Cerebellar nuclear complex (tissue), 1 donor: ENCODE measurements at places on chromosomes 4 and X.

GRCh38 chr4:114783215-114783595 lies 184.6 kb downstream of the UGT8 start:
- DNase-seq, result no peak

DNA sequence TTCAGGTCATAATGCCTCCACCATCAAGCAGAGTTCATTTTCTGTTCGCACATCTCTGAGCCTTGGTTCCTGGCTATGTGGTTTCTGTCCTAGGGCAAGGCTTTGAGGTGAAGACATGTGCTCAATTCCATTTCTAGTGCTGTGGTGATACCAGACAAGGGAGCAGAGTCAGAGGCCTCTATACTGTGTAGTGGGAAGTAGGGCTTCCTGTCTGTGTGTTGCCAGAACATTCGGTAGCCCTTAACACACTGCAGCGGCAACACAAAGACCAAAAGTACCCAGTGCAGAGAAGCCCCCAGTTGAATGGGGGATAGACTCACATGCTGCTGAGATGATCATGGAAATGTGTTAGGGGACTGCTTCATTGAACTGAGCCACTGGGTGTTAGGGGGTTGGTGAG lies 56.4 kb downstream of the STARD8 start:
- no peak for DNase-seq

- no peak for DNase-seq
Measured at GRCh38 chr4:75726577-75726976, 2.2 kb downstream of the USO1 start.

GRCh38 chr4:18935659-18936345 lies 914.2 kb upstream of the LCORL start:
- DNase-seq, result no peak

- no peak for DNase-seq
Measured at GRCh38 chrX:106698693-106699092, 27.8 kb upstream of the RNF128 start.

- no peak for DNase-seq
Measured at GRCh38 chrX:41384051-41384705, 50.2 kb downstream of the DDX3X start.

GRCh38 chrX:10326578-10326977 lies 169.8 kb downstream of the CLCN4 start:
- DNase-seq, result no peak

DNA sequence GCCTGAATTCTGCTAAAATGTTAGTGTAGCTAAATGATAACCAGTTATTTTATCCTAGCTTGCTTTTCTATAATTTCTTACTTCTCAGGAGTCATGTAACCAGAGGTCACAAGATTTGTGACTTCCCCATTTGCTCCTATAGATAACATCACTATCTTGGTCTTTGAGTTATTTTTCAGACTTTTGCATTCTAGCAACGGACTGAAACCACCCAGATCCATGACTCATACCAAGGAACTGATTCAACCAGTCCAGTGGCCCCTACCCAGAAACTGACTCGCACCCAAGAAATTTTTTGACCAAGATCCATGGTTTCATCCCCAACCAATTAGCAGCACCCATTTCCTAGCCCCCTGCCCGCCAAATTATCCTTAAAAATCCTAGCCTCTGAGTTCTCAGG lies 50.0 kb downstream of the IQCM start:
- no peak for DNase-seq

- no peak for DNase-seq
Measured at GRCh38 chrX:66601522-66601921, 37.4 kb downstream of the EDA2R start.

GRCh38 chrX:11261260-11261659 lies 32.0 kb upstream of the AMELX start:
- no peak for DNase-seq

GRCh38 chr4:57668621-57669020 lies 558.4 kb upstream of the IGFBP7 start:
- DNase-seq, result no peak

- DNase-seq, result no peak
Measured at GRCh38 chr4:163317110-163317509, 15.3 kb downstream of the NPY1R start.

- no peak for DNase-seq
Measured at GRCh38 chrX:31547416-31547815, 475.6 kb upstream of the FTHL17 start.

DNA sequence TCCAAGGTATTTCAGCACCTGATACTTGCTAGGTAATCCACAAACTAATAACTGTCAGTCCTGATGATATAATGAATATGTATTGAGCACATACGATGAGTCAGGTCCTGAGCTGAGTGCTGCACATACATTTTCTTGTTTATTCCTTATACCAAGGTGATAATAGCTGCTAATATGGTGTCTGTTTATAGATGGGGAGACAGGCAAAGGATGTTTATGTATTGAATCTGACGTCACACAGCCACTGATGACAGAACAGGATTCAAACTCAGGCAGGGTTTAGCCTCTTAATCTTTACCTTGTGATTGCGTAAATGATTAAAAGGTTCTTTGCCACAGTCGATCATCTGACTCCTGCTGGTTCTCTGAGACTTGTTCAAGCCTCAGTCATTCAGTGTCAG lies 609.9 kb upstream of the CPEB2 start:
- no peak for DNase-seq

GRCh38 chrX:155434906-155435743 lies 23.3 kb downstream of the F8A3 start:
- no peak for DNase-seq

- no peak for DNase-seq
Measured at GRCh38 chr4:108405586-108405985, 214.8 kb upstream of the RPL34 start.

- no peak for DNase-seq
Measured at GRCh38 chrX:131987252-131987651, 35.9 kb upstream of the STK26 start.

DNA sequence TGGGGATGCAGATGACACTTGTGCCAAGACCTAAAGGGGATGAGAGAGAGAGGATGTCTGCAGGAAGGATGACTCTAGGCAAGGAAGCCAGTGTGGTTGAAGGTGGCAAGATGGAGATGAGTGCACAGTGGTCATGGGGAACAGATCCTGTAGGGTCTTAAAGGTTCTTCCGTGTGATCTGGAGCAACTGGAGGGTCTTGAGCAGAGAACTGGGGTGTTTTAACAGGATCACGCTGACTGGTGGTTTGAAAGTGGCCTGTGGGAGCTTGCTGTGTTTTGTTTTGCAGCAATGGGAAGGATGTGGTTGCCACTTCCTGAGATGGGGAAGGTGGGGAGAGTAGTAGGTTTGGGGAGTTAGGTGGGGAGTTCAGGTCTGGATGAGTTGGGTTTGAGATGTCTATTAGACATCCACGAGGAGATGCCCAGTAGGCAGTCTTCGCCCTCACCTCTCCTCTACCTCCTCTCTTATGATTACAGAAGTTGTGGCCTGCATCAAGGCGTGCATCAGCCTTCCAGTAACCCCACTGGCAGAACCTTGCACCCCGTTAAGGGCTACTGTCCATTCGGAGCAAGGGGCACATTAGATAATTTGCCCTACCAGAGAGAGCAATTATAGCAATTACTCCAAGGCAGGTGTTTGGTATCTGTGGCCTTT lies 1.4 kb upstream of the STBD1 start:
- no peak for DNase-seq

- DNase-seq, result no peak
Measured at GRCh38 chrX:130606425-130606824, 204.6 kb downstream of the RBMX2 start.

DNA sequence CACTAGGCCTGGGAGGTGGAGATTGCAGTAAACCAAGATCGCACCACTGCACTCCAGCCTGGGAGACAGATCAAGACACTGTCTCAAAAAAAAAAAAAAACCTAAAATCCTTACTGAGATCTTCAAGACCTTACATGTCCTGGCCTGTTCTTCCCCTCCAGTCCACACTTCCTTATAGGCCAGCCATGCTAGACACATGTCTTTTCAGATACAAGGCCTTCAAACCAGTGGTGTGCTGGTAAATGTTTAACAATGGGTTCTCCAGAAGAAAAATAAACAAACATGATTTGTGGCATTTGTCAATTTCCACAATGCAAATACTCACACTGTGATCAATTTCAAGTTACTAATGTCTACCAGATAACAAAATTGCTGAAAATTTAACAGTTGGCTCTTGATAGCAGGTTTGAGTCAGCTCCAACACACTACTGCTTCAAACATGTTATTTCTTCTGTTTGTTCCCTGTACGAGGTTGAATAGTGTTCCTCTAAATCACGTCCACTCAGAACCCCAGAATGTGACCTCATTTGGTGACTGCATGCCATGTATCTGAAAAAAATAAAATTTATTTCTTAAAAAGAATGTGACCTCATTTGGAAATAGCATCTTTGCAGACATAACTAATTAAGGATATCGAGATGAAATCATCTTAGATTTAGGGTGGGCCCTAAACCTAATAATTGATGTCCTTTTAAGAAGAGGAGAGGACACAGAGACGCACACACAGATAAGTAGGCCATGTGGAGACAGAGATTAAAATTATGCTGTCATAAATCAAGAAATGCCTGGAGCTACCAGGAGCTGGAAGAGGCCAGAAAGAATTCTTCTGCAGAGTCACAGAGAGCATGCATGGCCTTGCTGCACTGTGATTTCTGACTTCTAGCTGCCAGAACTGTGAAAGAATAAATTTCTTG lies 144.4 kb downstream of the ZNF674 start:
- no peak for DNase-seq
